ENCODE measurements at places on chromosomes 6 and 20.

DNA sequence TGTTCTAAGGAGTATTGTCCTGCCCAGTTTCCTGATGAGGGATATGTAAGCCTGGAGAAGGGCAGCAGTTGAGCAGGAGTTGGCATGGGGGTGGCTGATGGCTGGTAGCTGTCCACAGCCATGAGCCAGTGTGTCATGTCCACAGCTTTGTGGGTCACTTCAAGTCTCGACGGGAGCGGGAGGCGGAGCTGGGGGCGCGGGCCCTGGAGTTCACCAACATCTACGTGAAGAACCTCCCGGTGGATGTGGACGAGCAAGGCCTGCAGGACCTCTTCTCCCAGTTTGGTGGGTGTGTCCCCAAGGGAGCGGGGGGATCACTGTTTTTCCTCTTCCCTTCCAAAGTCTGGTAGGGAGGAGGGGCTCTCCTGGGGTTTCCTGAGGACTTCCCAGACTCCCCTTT is 8.9 kb downstream of the PABPC1L start:
- no peak overlapping the region for H3K27ac ChIP-seq
- no peak for DNase-seq
- H3K27me3 ChIP-seq = no peaks in the 10 kb centered on the region
- H3K36me3 ChIP-seq = peaks cover 15% of the 10 kb centered on the region
- no peak overlapping the region for H3K4me3 ChIP-seq

- H3K27ac ChIP-seq = no peak overlapping the region
- H3K4me1 ChIP-seq = 0 out of 2 replicates have a peak, but pooled peaks cover 2% of the 10 kb centered on the region
- H3K27me3 ChIP-seq = no peaks in the 10 kb centered on the region
These were observed 25.3 kb downstream of the TBC1D7 start for GRCh38 chr6:13302751-13303667.

DNA sequence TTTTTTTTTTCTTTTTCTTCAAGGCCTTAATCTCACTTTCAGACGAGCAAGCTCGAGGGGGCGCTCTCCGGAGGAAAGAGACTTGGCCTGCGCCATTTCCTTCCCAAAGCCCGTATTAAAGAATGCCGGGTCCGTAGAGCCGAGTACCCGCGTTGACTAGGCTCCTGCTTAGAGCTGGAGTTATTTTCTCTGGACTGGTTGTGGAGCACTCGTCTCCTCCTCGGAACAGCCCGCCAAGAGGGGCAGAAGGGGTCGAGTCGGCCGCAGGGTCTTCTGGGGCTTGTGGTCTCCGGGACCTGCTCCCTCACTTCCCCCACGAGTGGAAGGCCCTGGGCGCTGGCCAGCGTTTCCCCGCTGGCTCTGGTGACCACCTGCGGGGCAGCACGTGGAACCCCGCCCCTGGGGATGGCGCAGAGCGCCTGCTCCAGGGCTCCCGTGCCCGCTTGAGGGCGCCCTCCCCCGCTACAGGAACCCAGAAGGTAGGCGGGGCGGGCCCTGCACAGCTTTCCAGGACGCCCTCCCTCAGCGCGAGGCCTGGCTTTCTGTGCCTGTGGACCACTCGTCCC is 2.7 kb upstream of the MEI4 start:
- no peaks in the 10 kb centered on the region for H3K27me3 ChIP-seq
- H3K36me3 ChIP-seq = no peaks in the 10 kb centered on the region
- no peaks in the 10 kb centered on the region for H3K4me1 ChIP-seq
- H3K27ac ChIP-seq = no peak overlapping the region

DNA sequence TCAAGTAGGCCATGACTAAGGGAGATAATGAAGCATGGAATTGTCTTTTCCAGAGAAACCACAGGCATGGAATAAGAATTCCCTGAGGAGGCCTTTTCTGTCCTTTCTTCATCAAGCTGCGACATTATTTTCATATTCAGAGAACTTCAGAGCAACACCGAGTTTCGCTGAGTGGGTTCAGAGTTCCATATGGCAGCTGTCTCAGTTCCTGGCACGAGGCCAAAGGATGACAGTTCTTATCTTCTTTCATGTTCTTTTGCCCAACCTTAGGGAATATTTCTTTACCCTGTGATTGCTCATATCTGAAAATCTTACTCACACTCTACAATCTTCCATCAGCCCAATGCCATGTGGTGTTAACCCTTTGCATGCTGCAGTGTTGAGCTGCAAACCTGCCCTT is 135.3 kb upstream of the BMP2 start:
- DNase-seq = no peak
- H3K4me3 ChIP-seq = no peak overlapping the region
- no peaks in the 10 kb centered on the region for H3K27me3 ChIP-seq
- H3K27ac ChIP-seq = no peak overlapping the region
- H3K4me1 ChIP-seq = no peaks in the 10 kb centered on the region

DNA sequence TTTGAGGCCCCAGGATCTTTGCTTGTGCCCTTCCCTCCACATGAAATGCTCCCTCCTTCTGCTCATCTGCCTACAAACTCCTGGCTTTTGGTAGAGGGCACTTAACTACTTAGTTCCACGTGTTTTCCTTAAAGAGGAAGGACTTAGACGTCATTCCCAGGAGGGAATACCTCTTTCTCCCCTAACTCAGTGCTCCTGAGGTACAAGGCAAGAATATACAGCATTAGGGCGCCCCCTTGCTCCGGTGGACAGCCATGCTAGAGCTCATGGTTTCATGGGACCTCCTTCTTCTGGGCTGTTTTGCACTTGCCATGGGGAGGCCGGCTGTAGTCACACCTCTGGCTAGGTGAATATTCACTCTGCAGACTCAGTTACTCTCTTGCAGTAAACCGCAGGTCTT is 93.8 kb upstream of the LY86 start:
- DNase-seq = peak; percentile 61
- H3K36me3 ChIP-seq = no peaks in the 10 kb centered on the region
- no peaks in the 10 kb centered on the region for H3K27me3 ChIP-seq
- no peaks in the 10 kb centered on the region for H3K4me1 ChIP-seq
- no peak overlapping the region for H3K27ac ChIP-seq
